Stimulated activated CD8-positive, alpha-beta memory T cell treated with anti-CD3 and anti-CD28 coated beads, Interleukin-7, amount 100 ng/mL, for 1 hour (primary cell): ENCODE measurements at places on chromosomes 11 and 22.

- no peak for DNase-seq
Measured at GRCh38 chr22:45580726-45581381, 78.2 kb downstream of the FBLN1 start.

GRCh38 chr11:108237058-108237481 is 14.2 kb downstream of the ATM start:
- DNase-seq: no peak

GRCh38 chr22:28896611-28897010 is 13.2 kb downstream of the ZNRF3 start:
- no peak for DNase-seq

DNA sequence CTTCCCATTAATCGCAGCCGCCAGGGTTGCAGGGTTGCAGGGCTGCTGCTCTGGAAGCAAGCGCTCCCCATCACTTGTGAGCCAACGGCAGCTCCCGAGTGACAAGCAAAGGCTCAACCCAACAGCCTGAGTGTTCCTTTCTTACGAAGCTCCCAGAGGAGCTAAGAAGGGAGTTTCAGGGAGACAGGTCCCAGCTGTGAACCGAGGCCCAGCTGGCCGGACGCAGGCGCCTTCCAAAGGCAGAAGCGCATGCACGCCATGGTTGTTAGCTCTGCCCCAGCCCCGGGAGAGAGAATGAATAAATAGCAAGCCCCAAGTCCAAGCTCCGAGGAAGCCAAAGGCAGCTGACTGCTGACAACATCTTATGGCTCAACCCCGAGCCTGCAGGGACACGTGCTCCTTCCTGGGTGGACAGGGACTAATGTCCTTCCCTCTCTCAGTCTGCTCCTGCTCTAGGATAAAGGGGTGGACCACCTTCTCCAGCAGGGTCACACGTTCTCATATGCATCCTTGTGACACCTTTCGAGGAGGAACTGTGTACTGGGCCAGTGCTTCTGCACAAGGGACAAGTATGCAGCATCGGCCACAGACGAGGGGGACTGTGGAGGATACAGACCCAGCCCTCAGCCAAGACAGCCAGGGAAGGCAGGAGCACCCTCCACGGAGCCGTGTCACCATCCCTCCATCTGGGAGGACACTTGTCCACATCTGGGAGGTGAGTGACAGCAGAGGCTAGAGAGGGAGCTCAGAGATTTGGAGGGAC is 29.9 kb downstream of the SHANK2 start:
- DNase-seq: no peak

GRCh38 chr11:16160146-16160545 is 196.2 kb downstream of the SOX6 start:
- no peak for DNase-seq

DNA sequence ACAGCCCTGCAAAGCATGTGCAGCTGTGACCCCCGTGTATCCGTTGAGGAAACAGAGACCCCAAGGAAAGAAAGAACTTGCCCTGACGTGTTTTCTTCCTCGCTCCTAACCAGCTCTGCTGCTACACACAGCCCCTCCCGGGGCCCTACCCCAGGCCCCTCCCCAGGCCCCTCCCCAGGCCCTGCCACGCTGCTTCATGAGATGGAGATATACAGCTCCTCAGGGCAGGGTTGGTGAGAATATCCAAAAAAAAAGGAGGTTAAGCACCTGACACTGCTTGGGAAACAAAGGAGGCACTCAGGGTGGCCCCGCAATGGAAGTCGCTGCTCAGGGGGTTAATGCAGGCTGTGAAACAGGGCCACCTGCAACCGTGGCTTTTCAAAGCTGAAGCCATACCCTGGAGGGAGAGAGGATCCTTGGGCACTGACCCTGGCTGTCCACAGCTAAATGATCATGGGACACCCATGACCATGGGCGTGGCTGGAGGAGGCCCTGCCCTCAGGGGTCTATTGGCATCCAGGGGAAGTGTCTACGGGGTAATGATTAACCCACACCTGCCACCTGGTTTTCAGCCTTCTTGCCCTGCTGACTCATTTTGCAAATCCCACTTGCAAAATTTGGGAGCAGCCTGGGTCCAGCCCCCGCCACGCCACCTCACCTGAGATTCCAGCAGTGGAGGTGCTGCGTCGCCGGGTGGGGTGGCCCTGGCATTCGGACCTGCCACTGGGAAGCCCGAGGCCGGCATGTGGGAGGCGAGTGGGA is 112.1 kb upstream of the ANO1 start:
- DNase-seq: no peak
